ENCODE measurements at places on chromosomes 5 and 9.
A peak's percentile ranks its signal among the peaks of the same experiment; 100 is the strongest.

DNA sequence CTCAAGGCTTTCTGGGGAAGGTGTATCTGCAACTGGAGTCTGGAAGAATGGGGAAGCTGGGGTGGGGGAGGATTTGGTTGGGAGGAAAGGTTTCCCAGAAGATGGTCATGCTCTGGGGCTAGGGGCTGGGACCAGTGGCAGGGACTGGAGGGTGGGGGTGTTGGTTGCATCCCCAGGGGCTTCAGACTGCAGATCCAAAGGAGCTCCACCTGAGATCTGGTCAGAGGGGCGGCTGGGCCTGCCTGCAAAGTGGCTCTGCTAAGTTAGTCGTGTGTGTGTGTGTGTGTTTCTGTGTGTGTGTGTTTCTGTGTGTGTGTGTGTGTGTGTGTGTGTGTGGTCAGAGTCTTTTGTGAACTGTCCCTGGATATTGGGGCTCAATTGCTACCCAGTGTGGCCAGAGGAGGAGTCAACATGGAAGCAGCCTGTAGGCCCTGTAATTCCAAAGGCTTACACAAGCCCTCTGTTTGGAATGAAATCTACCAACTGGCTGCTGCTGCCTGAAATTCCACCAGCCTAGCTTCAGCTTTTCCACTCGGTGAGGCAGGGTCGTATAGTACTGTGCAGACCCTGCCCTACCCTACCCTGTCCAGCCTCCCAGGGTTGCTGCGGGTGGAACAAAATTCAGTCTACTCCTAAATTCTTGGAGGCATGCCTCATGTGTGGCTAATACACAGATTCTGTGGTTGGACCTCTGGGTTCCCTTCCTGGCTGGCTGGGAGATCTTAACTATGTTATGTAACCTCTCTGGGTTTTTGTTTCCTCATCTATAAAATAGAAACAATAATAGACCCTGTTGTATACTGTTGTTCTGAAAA lies 12.5 kb upstream of the SYNPO start:
- DNase-seq = no peak

DNA sequence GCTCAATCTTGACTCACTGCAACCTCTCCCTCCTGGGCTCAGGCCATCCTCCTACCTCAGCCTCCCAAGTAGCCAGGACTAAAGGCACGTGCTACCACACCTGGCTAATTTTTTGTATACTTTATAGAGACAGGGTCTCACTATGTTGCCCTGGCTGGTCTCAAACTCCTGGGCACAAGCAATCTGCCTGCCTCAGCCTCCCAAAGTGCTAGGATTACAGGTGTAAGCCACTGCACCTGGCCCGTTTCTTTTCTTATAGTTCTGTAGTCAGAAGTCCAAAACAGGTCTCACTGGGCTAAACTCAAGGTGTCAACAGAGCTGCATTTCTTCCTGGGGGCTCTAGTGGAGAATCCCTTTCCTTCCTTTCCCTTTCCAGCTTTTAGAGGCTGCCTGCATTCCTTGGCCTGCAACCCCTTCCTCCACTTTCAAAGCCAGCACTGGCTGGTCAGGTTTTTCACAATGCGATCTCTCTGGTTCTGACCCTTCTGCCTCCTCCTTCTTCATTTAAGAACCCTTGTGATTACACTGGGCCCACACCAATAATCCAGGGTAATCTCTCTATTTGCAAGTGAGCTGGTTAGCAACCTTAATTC lies 16.3 kb downstream of the IRF1 start:
- peak; percentile 2 for DNase-seq

DNA sequence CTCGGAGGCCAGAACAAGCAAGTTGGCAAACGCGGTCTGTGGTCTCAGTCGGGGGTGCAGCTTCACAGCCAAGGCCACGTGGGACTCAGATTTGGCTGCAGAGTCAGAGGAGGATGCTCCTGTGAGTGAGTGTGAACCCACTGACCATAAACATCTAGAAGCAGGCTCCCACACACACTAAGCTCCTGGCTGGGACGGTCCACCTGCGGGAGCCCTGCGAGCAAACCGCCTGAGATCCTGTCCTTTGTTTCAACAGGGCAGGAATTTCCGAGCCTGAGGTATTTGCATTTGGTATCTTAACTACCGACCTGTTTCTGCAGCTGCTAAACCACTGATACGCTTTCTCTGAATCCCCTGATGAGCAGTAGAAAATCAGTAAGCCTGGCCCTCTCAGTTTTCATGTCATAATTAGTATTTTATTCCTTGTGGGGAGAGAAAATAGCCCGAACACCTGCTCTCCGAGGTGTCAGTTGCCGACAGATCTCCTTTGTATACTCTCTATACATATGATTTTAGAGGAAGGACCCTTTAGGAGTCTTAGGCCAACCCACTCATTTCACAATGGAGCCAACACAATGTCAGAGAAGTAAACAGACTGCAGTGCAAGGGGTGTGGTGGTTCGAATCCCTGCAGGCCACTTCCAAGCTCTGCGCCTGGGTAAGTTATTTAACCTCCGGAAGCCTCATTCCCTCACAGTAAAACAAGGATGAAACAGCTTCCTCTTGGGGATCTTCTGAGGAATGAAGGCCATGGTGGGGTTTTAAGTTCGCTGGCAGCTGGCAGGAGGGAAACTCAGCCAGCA lies 40.9 kb upstream of the PWWP2A start:
- DNase-seq = no peak

DNA sequence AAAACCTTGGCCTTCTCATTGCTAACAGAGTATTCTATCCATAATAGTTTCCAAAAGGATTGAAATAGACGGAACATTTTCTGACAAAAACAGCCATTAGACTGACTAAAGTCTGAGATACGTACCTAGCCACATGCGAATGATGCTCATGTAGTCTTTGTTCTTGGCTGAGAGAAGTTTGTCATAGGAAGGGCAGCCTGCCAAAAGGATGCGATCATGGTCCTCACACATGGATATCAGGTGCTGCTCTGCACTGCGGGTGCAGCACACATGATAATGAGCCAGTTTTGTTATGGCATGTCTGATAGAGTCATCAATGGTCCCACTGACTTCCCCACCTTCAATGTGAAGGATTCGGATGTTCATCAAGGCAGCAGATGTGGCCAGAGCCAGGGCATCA lies 12.3 kb downstream of the GNE start:
- no peak for DNase-seq

DNA sequence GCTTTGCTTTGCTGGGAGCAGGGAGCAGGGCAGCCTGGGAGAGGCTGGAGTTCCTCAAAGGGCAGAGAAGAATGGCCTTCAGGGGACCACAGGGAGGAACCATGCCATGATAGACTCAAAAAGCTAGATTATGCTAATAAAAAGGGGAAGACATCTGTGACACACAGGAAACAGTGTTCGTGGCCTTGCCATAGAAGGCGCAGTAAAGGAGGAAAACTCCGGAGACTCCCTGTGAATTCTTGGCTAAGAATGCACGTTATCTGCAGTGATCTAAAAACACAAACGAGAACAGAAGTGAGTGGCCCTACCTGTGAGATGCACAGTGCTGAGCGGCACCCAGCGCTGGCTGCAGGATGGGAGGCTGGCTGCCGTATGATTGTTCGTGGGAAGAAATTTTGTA lies 15.9 kb upstream of the LTC4S start:
- DNase-seq = no peak

DNA sequence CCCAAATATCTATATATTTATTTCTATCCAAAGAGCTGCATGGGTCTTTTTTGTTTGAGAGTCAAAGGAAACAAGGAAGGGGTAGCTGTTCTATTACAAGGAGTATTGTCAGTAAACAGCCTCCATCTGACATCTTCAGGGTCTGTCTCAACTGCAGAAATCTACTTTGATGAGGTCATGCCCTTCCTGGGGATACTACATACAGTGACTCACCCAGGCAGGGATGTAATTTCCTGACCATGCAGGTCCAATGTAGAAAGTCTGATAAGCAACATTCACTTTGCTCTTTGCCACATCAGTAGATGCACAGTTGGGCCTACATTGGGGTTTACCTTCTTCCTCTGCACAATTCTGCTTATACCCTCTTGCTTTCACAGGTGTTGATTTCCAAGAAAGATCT lies 165.5 kb downstream of the TLR4 start:
- DNase-seq = no peak

DNA sequence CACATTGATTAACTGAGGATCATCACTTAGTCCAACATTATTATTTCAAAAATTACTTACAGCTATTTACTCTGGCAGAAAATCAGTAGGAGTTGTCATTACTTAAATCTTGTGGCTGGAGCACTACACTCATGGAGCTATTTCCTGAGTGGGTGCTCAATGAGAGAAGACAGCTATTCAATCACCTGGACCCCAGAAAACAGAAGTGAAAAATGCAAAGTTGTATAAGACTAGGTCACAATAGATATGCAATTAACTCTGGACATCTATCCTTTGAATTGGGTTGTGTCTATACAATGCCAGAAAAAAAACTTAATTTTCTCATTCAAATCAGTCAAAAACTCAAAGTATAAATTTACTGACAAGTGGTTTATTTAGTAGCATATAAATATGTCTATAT lies 340.9 kb downstream of the EFNA5 start:
- DNase-seq = no peak

GRCh38 chr9:73872701-73873100 lies 624.4 kb upstream of the RORB start:
- DNase-seq = no peak

GRCh38 chr9:6413365-6414246 lies 607 bp downstream of the UHRF2 start:
- peak; percentile 61 for DNase-seq

GRCh38 chr9:99660191-99660636 lies 161.5 kb upstream of the NR4A3 start:
- DNase-seq = no peak

DNA sequence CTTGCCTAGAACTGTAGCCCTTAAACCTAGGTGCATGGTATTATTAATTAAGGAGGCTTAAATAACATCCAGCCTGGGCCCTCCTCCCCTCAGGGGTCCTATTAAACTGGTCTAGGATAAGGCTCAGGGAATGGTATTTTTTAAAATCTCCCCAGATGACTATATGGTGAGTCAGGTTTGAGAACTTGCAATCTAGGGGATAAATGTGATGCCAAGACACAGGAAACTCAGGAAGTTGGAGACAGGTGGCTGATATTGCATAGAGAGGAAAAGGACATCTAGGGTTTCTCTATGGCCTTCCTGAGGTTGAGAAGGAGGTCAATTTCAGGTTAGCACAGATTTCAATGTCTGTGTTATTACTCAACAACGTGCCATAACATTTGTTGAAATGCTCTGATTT lies 581.0 kb downstream of the TLE1 start:
- DNase-seq = no peak

- DNase-seq = no peak
These were observed 15.4 kb upstream of the IARS1 start for GRCh38 chr9:92308893-92309292.

GRCh38 chr5:156052656-156053055 lies 274.3 kb upstream of the SGCD start:
- DNase-seq = no peak

- DNase-seq = no peak
These were observed 14.9 kb downstream of the CD180 start for GRCh38 chr5:67181648-67182221.

Data from CD4-positive, alpha-beta T cell treated with Interleukin-17A for 4 hours (primary cell).